Stimulated activated CD8-positive, alpha-beta memory T cell treated with anti-CD3 and anti-CD28 coated beads, Interleukin-4, amount 100 ng/mL, for 4 hours (primary cell): ENCODE measurements at places on chromosomes 1 and 21.
A peak's percentile ranks its signal among the peaks of the same experiment; 100 is the strongest.

GRCh38 chr1:26585471-26585870 is 55.9 kb downstream of the RPS6KA1 start:
- no peak for DNase-seq

DNA sequence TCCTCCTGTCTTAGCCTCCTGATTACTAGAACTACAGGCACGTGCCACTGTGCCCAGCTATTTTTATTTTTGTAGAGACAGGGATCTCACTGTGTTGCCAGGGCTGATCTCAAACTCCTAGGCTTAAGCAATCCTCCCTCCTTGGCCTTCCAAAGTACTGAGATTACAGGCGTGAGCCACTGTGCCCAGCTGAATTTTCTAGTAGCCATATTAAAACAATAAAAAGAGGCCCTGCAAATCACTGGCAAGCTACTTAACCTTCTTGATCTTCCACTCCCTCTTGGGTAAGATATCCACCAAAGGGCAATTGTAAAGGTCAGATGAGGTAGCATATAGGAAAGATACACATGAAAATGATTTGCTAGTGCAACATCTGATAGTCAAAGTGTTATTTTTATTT is 65.6 kb upstream of the SRSF10 start:
- DNase-seq: no peak

GRCh38 chr1:20696397-20697333 is 21.1 kb downstream of the KIF17 start:
- peak; percentile 42 for DNase-seq

- DNase-seq: no peak
Measured at GRCh38 chr1:48596046-48596445, 124.0 kb upstream of the SPATA6 start.

DNA sequence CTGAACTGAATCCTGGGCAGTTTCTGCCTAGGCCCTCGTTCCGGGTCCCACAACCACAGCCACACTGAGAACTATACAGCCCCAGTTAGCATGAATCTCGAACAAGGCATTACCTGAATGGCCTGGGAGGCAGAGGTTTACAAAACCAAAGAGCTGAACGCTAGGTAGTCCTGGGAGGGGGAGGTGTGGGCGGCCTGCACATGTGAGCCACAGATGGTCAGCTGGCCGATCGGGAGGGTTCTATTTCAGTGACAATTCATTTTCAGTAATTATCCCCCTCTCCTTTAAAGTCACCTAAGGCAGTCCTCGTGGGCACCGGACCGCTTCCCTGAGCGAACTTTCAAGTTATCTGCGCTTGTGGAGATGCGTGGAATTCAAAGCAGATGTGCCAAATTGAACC is 111.9 kb downstream of the GLIS1 start:
- DNase-seq: no peak

DNA sequence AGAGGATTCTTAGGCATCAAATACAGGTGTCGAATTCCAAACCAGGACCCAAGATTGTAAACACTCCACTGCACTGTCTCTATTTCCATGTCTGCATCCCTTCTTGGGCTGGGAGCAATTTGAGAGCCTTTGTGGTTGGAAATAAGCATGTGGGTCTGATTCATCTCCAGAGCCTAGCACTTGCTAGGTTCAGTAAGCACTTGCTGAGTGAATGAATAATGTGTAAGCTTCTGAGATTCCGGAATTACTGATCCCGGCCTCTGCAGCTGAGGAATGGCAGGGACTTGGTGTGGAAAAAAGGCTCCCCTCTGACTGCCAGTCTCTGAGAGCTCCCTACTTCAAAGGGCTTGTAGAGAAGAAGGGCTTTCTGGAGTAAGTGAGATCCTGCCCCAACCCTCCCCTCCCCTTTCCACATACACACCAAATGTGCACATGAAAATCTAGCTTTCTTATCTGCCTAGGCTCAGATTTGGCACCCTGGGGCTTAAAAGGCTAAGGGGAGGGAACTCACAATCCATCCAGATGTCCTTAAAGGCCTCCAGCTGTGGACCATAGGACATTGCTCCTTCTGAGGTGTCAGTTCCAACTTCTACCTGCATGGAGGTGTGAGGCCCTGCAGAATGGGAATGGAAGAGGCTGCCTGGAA is 39.6 kb upstream of the TRABD2B start:
- DNase-seq: no peak

- DNase-seq: no peak
Measured at GRCh38 chr1:173295391-173295790, 88.3 kb upstream of the TNFSF4 start.

GRCh38 chr21:43345746-43346409 is 81.1 kb downstream of the SIK1 start:
- no peak for DNase-seq

- DNase-seq: no peak
Measured at GRCh38 chr1:58620926-58621325, 43.9 kb upstream of the TACSTD2 start.

- no peak for DNase-seq
Measured at GRCh38 chr1:16226490-16227179, 10.3 kb downstream of the CPLANE2 start.

DNA sequence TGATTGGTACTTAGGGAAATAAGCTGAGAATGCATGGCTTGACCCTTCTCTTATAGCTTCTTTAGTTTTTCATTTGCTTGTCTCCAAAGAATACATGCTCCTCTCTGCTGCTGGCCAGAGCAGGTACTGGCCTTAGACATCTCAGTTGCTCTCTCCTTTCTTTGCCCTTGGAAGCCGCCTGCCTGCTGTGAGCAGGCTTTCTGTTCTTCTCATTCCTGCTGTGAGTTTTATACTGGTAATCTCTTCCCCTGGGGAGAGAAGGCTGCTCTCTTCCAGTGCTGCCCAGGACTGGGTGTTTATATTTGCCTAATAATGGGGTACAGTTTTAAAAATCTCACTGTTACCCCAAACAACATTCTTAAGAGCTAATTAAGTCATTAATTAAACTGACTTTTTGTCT is 323.5 kb upstream of the LRRC7 start:
- no peak for DNase-seq

DNA sequence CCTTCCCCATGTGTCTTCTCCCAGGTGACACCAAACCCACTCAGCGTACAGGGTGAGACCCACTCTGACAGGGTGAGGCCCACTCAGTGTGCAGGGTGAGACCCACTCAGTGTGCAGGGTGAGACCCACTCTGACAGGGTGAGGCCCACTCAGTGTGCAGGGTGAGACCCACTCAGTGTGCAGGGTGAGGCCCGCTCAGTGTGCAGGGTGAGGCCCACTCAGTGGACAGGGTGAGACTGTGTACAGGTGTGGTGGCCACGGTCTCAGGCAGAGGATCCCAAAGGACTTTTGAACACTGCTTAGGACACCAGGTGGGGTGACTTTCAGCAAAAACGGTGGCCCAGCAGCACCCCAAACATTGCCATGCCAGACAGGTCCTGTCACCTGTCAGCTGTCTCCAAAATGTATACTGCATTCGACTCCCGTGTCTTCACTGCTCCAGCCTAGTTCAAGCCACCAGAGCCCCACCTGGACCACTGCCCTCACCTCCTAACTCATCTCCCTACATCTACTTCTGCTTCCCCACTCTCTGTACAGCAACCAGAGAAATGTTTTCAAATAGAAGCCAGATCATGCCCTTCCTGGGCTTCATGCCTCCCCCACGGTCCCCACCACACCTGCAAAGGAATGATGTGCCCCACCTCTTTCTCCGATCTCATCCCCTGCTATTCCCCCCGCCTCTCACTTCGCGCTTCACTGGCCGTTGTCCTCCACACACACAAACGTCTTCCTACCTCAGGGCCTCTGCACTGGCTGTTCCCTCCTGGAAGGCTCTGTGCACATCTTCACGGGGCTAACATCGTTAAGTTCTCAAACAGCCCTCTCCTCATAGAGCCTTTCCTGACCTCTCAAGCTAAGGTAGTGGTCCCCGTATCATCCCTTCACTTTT is 52.1 kb downstream of the ACBD3 start:
- DNase-seq: no peak

DNA sequence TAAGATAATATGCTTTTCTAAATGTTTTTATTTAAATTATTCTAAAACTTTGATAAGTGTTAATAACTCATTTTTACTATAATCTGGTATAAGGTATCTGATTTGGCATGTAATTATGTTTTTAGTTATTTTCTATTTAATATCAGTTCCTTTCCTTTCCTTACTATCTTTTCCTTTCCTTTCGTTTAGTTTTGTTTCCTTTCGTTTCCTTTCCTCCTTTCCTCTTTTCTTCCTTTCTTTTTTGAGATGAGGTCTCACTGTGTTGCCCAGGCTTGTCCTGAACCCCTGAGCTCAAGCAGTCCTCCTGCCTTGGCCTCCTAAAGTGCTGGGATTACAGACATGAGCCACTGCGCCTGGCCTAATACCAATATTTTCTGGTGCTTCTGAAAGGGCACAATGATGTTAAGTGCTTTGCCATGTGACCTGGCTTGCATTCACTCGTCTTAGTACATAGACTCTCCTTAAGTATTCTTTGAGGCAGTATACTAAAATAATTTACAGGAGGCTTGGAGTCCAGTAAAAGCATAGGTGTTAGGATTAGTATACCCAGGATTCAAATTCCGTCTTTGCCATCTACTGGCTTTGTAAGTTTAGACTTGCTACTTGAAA is 18.7 kb downstream of the MIER1 start:
- DNase-seq: no peak

DNA sequence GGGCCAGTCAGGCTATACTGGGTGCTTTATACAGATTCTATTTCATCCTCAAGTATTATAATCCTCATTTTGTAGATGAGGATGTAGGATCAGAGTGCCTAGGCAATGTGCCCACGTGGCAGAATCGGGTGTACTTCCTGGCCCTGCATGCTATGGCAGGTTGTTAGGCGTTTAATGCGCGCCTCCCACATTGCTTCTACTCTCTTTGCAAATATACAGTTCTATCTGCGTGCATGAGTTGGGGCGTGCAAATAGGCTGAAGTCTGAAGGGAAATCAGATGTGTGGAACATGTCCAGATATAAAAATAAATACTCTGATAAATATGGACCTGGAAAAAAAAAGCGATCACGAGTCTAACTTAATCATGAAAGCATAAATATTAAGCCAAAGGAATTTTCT is 194.7 kb upstream of the FMN2 start:
- no peak for DNase-seq

- DNase-seq: no peak
Measured at GRCh38 chr1:9349331-9349851, 56.7 kb downstream of the SPSB1 start.

- no peak for DNase-seq
Measured at GRCh38 chr1:67201891-67202290, 35.6 kb downstream of the IL23R start.

- no peak for DNase-seq
Measured at GRCh38 chr1:72431810-72432209, 149.5 kb upstream of the NEGR1 start.

- no peak for DNase-seq
Measured at GRCh38 chr1:205422993-205423642, 1.3 kb upstream of the LEMD1 start.

GRCh38 chr21:43340491-43341377 is 86.2 kb downstream of the SIK1 start:
- no peak for DNase-seq
